ENCODE measurements at places on chromosomes 4 and X. TPM values are rescaled to one million over a fixed set of nuclear protein-coding genes. Genes with fewer than 3 reads are reported as not detected.
A peak's percentile ranks its signal among the peaks of the same experiment; 100 is the strongest.

GRCh38 chr4:150743564-150744342 is 161.8 kb downstream of the MAB21L2 start:
- H3K4me1 ChIP-seq: 0 out of 2 replicates have a peak, but pooled peaks cover 7% of the 10 kb centered on the region
- no peak overlapping the region for H3K27ac ChIP-seq
- no peak for DNase-seq
- H3K4me3 ChIP-seq: no peak overlapping the region
- H3K36me3 ChIP-seq: no peaks in the 10 kb centered on the region

DNA sequence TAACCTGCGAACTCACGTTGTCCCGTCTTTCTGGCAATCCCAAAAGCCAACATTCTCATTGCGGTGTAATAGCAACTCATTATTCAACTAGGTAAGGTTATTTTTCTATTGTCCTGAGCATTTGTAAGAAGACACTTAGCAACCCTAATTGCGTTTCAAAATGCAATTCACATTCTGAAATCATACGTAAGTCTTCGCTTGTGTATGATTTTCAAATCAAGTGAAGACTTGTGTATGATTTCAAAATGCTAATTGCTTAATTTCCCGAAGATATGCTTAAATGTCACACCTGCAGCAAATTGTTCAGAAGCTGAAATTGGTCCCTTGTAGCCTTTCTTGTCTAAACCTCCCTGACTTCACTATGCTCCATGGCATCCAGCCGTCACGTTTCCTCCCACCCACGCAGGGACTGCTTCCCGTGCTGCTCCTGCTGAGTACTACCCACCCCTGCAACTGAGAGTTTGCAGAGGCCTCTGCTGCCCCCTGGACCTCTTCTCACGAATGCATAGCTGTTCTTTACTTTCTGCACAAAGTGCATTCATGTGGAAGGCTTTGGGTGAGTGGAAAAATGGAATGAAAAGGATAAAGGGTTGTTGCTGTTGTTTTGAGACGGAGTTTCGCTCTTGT is 40.8 kb upstream of the CLDN24 start:
- DNase-seq: no peak
- H3K36me3 ChIP-seq: no peaks in the 10 kb centered on the region
- no peak overlapping the region for H3K27ac ChIP-seq

GRCh38 chr4:86521373-86521969 is 72.6 kb upstream of the PTPN13 start:
- H3K36me3 ChIP-seq: no peaks in the 10 kb centered on the region
- no peaks in the 10 kb centered on the region for H3K27me3 ChIP-seq
- H3K27ac ChIP-seq: no peak overlapping the region
- no peak for DNase-seq

DNA sequence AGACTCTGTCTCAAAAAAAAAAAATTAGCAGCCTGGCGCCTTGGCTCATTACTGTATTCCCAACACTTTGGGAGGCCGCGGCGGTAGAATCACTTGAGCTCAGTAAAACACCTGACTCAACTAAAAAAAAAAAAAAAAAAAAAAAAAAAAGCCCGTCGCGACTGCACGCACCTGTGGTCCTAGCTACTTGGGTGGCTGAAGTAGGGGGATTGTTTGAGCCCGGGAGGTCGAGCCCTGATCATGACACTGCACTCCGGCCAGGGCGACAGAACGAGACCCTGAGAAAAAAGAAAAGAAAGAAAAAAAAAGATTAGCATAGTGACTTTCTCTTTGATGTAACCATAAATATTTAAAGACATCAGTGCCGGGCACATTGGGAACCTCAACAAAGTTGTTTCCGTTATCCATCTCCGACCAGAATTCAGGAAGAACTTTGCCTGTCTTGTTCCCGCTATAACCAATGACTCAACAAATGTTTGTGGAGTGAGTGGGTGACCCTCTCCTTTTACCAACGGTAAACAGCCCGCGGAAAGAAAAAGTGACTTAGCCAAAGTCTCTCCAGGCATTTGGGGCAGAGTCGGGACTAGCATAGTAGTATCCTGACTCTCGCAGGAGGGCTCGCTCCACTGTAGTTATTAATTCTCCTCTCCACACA is 553 bp upstream of the MED28 start:
- no peaks in the 10 kb centered on the region for H3K4me1 ChIP-seq
- peak overlapping the region; percentile 60 for H3K4me3 ChIP-seq
- peak; percentile 52 for DNase-seq
- H3K36me3 ChIP-seq: 0 out of 2 replicates have a peak, but pooled peaks cover 3% of the 10 kb centered on the region
- peak overlapping the region; percentile 61 for H3K27ac ChIP-seq

DNA sequence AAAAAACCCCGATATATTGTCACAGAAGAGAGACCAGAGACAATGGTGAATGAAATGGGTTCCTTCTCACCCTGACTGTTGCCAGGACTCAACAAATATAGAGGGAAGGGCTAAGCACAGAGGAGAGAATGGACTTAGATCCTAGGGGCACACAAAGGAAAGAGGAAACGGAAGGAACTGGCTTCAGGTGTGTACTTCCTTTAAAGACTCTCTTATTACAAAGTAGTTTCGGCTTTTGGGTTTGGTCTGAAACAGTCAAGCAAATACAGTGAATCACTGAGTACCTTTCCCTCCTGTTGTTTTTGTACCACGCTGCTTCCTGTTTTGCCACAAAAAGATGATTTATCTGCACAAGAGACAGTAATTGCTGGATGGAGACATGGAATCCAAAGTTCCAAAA is 46.1 kb upstream of the S100G start:
- H3K4me3 ChIP-seq: no peak overlapping the region
- H3K27me3 ChIP-seq: no peaks in the 10 kb centered on the region
- H3K4me1 ChIP-seq: peaks cover 42% of the 10 kb centered on the region
- DNase-seq: no peak
- H3K27ac ChIP-seq: peak overlapping the region; percentile 67
- H3K36me3 ChIP-seq: no peaks in the 10 kb centered on the region

Gene PAGE4
- not detected for total RNA-seq

Gene UGT8
- total RNA-seq: not detected

- no peak for DNase-seq
- H3K27me3 ChIP-seq: no peaks in the 10 kb centered on the region
- no peaks in the 10 kb centered on the region for H3K4me1 ChIP-seq
- H3K36me3 ChIP-seq: no peaks in the 10 kb centered on the region
- H3K27ac ChIP-seq: no peak overlapping the region
- no peak overlapping the region for H3K4me3 ChIP-seq
Observed at GRCh38 chr4:106395582-106395981, 27.0 kb upstream of the GIMD1 start.

Gene SSX4
- total RNA-seq: not detected

DNA sequence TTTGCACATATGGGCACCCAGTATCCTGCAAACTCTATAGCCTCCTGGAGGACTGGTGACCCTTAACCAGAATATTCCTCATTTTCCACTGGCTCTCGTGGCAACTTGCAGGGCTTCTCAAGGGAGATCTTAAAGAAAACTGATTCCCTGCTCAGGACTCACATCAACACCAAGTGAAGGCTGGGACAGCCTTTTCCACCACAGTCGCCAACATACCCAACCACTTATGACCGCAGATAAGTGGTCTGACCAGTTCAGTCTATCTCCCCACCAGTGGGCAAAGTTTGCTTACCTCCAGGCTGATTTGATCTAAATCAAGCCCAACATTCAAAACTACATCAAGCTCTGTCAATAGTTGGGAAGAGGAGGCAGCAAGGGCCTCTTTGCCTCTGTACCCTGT is 289.3 kb upstream of the GATB start:
- no peak overlapping the region for H3K4me3 ChIP-seq
- no peak overlapping the region for H3K27ac ChIP-seq
- H3K4me1 ChIP-seq: no peaks in the 10 kb centered on the region
- H3K36me3 ChIP-seq: no peaks in the 10 kb centered on the region
- no peaks in the 10 kb centered on the region for H3K27me3 ChIP-seq

- DNase-seq: no peak
- H3K4me1 ChIP-seq: no peaks in the 10 kb centered on the region
- H3K4me3 ChIP-seq: no peak overlapping the region
- no peaks in the 10 kb centered on the region for H3K27me3 ChIP-seq
- H3K36me3 ChIP-seq: peaks cover 81% of the 10 kb centered on the region
Observed at GRCh38 chr4:3420956-3421355, 20.8 kb upstream of the HGFAC start.

Gene GYPB
- not detected for total RNA-seq

DNA sequence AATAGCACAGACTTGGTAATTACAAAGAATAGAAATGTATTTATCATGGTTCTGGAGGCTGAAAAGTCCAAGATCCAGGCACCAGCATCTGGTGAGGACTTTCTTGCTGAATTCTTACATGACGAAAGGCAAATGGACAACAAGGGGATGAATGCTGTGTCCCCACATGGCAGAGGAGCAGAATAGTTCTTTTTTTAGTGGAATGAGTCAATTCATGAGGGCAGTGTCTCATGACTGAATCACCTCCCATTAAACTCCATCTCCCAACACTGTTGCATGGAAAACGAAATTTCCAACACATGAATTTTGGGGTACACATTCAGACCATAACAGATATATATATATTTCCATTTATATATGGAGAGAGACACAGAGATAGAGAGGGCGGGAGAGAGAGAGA is 628.3 kb downstream of the TRIML1 start:
- no peaks in the 10 kb centered on the region for H3K36me3 ChIP-seq
- no peaks in the 10 kb centered on the region for H3K27me3 ChIP-seq
- H3K4me1 ChIP-seq: no peaks in the 10 kb centered on the region
- no peak for DNase-seq
- H3K27ac ChIP-seq: no peak overlapping the region

DNA sequence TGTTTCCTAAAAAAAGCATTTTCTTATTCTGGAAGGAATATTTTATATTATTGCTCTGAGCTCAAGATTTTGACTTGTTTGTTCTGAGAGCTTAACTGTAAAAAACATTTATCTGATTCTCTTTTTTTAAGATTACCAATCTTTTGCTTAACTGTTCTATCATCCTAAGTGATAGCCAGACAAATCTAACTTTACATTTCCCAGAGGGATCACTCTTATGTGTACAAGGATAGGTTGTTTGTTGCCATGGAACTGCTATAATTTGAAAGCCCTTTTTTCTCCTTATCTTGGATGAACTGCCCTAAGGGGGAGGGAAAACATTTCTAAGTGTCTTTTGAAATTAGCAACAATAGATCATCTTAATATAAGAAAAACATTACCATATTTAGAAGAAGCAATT is 494.7 kb downstream of the TRAM1L1 start:
- no peaks in the 10 kb centered on the region for H3K4me1 ChIP-seq
- no peaks in the 10 kb centered on the region for H3K27me3 ChIP-seq
- no peaks in the 10 kb centered on the region for H3K36me3 ChIP-seq
- no peak for DNase-seq
- no peak overlapping the region for H3K27ac ChIP-seq

- no peaks in the 10 kb centered on the region for H3K36me3 ChIP-seq
- DNase-seq: no peak
- no peaks in the 10 kb centered on the region for H3K4me1 ChIP-seq
- H3K27ac ChIP-seq: no peak overlapping the region
Observed at GRCh38 chr4:14640476-14640875, 361.8 kb upstream of the CPEB2 start.

DNA sequence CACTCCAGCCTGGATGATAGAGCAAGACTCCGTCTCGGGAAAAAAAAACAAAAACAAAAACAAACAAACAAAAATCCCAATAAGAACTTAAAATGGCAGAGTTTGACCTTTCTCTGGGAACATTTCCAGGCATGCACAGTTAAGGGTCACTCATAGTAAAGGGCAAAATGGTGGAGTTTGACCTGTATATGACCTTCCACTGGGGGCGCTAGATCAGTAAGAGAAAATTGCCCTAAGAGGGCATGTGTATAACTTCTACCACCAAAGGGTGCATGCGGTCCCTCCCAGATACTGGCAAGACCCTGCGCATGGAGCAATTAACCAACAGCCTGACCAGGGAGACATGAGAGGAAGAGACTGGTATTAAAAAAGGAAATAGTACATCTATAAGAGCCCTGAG is 177.2 kb downstream of the MOSPD2 start:
- no peaks in the 10 kb centered on the region for H3K27me3 ChIP-seq
- no peaks in the 10 kb centered on the region for H3K36me3 ChIP-seq
- no peaks in the 10 kb centered on the region for H3K4me1 ChIP-seq
- DNase-seq: no peak
- H3K27ac ChIP-seq: no peak overlapping the region
- no peak overlapping the region for H3K4me3 ChIP-seq

Gene ZNF157
- not detected for total RNA-seq

GRCh38 chr4:136917312-136918110 is 614.8 kb downstream of the PCDH18 start:
- H3K4me3 ChIP-seq: no peak overlapping the region
- no peaks in the 10 kb centered on the region for H3K27me3 ChIP-seq
- no peaks in the 10 kb centered on the region for H3K4me1 ChIP-seq
- H3K27ac ChIP-seq: no peak overlapping the region
- DNase-seq: no peak

Gene H2AZ1
- 984 TPM for total RNA-seq

Gene TCEAL1
- 42.7 TPM for total RNA-seq

DNA sequence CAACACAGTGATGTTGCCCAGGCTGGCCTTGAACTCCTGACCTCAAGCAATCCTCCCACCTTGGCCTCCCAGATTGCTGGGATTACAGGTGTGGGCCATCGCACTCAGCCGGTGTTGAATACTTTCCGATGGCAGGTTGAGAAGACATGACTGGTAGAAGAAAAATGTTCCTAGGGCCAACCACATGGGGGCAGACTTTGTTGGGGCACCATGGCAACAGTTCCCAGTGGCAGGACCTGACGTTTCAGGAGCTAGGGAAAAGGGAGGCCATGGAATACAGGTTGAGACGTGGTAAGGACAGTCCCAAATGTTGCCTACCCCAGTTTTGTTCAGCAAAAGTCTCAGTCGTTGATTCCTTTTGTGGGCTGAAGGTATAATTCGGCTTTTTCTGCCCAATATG is 134.6 kb downstream of the ASMT start:
- no peak for DNase-seq
- no peak overlapping the region for H3K4me3 ChIP-seq
- no peak overlapping the region for H3K27ac ChIP-seq
- no peaks in the 10 kb centered on the region for H3K36me3 ChIP-seq
- no peaks in the 10 kb centered on the region for H3K27me3 ChIP-seq

- no peak overlapping the region for H3K27ac ChIP-seq
- no peak for DNase-seq
- peaks cover 9% of the 10 kb centered on the region for H3K4me1 ChIP-seq
- peak overlapping the region; percentile 66 for H3K4me3 ChIP-seq
- peaks cover 10% of the 10 kb centered on the region for H3K36me3 ChIP-seq
Observed at GRCh38 chr4:147682755-147683154, 1.2 kb downstream of the PRMT9 start.

GRCh38 chrX:42021058-42021457 is 97.7 kb upstream of the CASK start:
- no peaks in the 10 kb centered on the region for H3K36me3 ChIP-seq
- H3K27me3 ChIP-seq: no peaks in the 10 kb centered on the region
- H3K4me1 ChIP-seq: no peaks in the 10 kb centered on the region
- no peak for DNase-seq

Measured in SJSA1 (cell line).